NCI-H1694 (cell line): ENCODE measurements at places on chromosomes 1 and 21.
A peak's percentile ranks its signal among the peaks of the same experiment; 100 is the strongest.

DNA sequence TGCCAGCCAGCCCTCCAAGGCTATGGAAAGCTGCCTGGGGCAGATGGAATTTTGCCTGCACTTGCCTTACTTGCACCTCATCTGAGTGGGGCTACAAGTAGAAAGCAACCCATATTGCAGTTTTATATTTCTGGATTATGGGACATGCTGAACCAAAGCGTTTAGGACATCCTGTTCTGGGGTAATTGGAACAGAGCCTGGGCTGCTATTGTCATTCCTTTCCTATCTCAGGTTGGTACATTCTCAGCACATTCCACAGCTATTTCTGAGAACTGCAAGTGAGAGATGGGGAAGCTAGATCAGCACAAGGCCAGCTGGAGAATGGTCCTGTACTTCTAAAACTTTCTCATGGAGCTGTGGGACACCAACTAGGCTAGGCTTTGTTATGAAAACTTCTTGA lies 713.8 kb downstream of the KCNT2 start:
- DNase-seq = no peak

- DNase-seq = no peak
These were observed 757 bp upstream of the SPSB1 start for GRCh38 chr1:9291914-9292360.

DNA sequence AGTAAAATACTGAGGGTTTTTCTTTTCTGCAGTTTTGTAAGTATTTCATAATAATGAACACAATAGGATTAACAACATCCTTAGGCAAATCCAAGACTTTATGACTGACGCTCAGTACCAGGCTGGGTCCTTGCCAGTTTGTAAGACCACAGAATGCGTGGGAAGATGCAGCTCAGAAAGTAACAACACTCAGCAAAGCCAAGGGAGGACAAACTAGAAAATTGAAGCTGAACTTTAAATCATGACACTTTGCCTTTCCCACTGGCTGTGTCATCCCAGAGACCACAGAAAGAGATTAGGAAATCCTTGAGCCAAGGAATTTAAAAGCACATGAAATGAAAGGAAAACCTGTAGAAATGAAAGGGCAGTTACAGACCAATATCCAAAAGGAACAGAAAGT lies 426.3 kb upstream of the CHRM3 start:
- no peak for DNase-seq

DNA sequence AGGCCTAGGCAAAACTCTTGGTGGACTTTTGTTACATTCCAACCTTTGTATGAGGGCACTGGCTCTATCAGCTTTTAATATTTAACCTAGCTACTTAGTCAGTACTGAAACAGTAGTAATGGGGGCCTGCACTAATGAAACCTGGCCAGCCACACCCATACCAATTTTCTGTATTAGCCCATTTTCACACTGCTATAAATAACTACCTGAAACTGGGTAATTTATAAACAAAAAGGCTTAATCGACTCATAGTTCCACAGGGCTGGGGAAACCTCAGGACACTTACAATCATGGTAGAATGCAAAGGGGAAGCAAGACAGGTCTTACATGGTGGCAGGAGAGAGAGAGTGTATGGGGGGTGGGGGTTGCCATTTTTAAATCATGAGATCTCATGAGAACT lies 245.7 kb upstream of the RGS18 start:
- DNase-seq = no peak

- DNase-seq = no peak
These were observed 75.8 kb downstream of the RGL1 start for GRCh38 chr1:183880531-183881243.

DNA sequence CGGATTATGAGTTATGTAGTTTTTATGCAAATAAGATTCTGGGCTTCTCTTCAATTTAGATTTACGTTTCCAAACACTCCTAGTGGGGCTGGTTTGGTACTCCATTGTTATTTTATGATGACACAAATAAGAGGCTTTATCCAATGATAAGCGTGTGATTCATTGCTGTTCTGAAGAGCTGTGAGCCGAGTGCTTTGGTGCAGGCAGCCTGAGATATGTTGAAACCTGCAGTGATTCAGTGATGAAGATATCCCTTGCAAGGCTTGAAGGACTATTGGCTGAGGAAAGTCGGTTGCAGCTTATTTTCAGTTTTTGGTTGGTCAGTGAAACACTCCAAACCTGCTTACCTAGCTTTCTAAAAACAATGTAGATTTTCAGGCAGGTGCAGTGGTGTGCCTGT lies 112.2 kb downstream of the RYR2 start:
- no peak for DNase-seq

DNA sequence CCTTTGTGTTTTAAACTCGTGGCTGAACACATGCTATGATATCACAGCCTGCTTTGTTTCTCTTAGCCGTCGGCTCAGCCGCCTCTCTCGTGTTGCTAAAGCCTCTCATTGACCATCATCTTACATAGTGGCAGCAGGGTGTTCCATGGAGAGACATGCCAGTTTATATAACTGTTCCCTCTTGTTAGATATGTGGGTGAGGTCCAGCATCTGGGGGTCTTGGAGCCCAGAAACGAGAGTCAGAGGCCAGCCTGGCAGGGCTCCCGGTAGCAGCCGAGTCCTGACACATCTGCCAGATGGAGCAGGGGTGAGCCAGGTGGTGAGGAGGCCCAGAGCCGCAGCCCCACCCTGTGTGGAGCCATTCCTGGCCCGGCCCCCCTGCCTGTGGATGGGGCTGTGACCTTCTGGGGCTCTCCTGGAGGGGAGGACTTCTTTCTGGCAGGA lies 11.9 kb downstream of the PODN start:
- DNase-seq = peak; percentile 55

GRCh38 chr21:42900446-42900845 lies 7.3 kb downstream of the NDUFV3 start:
- no peak for DNase-seq

DNA sequence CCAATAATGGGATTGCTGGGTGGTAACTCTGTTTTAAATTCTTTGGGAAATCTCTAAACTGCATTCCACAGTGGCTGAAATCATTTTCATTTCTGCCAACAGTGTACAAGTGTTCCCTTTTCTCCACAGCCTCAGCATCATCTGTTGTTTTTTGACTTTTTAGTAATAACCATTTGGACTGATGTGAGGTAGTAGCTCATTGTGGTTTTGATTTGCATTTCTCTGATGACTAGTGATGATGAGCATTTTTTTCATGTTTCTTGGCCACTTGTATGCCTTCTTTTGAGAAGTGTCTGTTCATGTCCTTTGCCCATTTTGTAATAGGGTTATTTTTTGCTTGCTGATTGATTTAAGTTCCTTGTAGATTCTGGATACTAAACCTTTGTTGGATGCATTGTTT lies 131.9 kb upstream of the B3GALT2 start:
- no peak for DNase-seq

GRCh38 chr1:48570568-48570967 lies 98.6 kb upstream of the SPATA6 start:
- DNase-seq = no peak

DNA sequence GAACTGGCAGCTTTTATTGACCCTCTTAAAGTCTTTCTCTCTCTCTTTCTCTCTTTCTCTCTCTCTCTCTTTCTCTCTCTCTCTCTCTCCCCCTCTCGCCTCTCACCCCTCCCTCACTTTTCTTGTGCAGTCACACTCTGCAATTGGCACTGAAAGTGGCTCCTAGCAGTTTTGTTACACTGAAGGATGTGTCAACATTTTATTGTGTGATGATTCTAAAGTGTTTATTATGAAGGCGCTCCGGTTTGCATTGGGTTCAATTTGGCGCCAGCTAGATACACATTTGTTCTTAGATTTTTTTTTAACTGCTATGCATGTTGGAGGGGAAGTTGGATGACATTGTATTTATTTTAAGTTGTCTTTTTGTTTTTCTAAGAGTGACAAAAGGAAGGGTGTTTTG lies 64.0 kb upstream of the CHRM3 start:
- DNase-seq = no peak

DNA sequence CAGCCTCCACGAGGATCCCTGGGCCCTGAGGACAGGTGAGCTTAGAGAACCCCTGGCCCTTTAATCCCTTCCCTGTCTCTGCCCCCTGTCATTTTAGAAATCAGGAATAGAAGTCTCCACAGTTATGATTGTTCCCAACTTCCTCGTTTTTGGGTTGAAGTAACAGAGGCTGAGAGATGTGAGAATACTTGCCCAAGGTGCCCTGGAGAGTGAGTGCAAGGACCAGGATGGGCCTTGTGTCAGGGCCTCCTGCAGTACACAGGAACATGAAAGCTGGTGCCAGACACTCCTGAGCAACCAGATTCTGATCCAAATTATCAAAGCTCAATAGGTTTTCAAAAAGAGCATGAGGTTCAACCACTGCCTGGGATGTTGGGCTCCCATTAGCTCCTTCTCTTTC lies 10.1 kb downstream of the HLX start:
- DNase-seq = no peak
